Activated CD4-positive, alpha-beta T cell treated with anti-CD3 and anti-CD28 coated beads, Interleukin-2, amount 10 ng/mL, durations not matched to agents 7 days and 5 days (primary cell): ENCODE measurements at places on chromosomes 6 and 20.

DNA sequence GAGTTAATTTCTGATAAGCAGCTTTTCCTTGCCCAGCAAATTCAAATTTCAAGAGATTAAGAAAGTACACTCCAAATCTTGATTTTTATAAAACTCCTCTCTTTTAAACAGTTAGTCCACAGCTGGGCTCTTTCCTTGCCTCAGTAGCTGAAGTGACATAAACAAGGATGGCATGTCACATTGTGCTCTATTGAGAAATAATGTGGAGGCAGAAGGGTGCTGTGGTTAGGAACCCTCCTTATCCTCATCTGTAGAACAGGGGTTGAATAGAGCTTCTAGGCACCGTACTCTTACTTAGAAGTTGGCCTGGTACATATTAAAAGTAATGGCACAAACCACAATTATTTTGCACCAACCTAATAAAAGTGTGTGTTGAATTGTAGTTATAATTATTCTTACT, 70.3 kb downstream of the RSPO3 start:
- no peak for DNase-seq

DNA sequence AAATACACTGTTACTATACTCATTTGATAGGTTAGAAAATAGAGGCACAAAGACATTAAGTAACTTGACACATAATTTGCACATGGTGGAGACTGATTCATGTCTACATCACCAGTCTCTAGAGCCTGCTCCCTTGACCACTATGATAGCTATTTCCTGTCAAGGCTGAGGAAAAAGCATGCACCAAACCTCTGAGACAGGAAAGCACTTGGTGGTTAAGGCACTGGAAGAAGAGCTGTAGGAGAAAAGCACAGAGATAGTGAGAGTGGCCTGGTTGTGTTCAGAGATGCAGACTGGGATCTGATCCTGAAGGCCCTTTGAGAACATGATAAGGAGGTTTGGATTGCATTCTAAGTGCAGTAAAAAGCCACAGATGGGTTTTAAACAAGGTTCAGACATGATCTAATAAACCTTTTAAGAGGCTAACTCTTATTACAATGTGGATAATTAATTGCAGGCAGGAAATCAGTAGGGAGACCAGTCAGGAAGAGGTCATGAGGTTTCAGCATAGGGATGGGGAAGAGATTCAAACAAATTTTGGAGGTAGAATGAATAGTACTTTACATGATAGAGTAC, 168.9 kb downstream of the PHF3 start:
- no peak for DNase-seq

DNA sequence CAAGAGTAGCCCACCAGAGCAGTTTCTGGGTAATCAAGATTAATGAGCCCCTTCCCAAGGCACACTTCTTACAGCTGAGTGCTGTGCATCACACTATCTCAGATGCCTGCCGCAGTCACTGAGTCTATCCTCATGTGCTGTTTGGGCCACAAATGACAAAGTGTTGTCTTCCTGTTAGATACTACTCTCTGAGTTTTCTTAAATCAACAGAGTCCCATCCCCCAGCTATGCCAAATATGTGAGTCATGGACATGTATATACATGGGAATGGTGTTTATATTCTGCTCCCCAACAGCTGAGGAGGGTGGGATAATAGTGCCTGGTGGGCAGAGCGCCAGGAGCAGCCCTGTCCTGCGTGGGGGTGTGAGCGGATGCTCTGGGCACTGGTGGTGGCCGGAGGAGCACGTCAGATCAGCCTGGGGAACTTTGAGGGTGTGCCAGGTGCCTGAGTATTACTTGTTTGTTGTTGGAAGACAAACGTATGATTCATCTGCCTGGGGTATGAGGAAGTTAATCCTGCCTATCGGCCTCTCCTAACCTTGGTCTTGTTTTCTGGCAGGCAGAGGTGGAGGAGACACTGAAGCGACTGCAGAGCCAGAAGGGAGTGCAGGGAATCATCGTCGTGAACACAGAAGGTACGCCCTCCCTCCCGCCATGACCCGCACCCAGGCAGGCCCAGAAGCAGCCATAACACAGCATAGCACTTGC, 9.6 kb downstream of the DYNLRB1 start:
- no peak for DNase-seq

DNA sequence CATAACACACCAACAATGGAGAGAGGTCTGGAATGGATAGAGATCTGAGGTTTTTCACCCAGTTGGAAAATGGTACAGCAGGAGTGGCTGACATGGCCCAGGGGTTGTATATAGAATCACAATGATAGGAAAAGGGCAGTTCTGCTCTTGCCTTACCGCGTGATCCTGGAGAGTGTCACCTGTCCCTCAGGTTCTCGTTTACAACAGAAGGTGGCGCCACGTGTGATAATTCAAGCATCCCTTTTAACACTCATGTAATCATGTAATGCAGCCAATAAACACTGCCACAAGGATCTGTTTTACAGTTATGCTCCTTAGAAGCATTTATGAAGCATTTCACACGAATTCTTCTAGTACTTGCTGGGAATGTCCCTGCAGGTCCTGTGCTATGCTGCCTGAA, 12.9 kb upstream of the WFDC2 start:
- DNase-seq: peak; percentile 59

- DNase-seq: no peak
Measured at GRCh38 chr6:55941702-55942101, 66.3 kb upstream of the BMP5 start.

- DNase-seq: no peak
Measured at GRCh38 chr6:101777646-101778045, 384.1 kb downstream of the GRIK2 start.

GRCh38 chr20:4084721-4085120, 69.4 kb upstream of the RNF24 start:
- DNase-seq: no peak

DNA sequence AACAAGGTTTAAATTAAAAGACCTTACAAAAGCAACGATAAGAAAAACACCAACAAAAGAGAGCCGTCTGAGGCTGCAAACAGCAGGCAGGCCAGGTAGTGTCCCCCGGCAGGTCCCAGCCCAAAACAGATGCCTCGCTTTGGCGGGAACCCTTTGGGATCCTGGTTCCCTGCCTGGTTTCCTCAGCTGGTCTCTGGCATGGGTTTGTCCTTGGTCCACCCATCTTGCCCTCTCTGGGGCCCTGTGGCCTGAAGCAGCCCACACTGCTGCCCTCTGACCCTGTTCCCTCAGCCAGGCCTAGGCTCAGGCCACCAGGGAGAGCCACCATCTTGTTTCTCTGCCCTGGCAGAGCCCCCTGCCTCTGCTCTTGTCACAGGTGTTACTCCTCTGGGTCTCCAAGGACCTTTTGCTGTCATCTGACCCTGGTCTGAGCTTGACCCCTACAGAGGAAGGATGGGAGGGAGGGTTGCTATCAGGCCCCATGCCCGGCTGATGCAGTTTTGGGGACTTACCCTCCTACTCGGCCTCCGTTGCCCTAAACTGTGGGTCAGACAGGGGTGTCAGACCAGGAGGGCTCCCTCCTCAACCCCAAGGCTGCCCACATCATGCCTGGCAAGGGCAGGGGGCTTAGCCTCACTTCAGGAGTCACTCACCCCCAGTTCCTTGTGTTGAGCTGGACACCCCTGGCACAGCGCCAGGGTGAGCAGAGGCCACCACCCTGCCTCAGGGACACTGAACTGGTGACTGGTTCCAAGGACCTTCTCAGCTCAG, 30.6 kb upstream of the GRM4 start:
- no peak for DNase-seq

- no peak for DNase-seq
Measured at GRCh38 chr6:109105681-109106080, 10.4 kb downstream of the CEP57L1 start.

DNA sequence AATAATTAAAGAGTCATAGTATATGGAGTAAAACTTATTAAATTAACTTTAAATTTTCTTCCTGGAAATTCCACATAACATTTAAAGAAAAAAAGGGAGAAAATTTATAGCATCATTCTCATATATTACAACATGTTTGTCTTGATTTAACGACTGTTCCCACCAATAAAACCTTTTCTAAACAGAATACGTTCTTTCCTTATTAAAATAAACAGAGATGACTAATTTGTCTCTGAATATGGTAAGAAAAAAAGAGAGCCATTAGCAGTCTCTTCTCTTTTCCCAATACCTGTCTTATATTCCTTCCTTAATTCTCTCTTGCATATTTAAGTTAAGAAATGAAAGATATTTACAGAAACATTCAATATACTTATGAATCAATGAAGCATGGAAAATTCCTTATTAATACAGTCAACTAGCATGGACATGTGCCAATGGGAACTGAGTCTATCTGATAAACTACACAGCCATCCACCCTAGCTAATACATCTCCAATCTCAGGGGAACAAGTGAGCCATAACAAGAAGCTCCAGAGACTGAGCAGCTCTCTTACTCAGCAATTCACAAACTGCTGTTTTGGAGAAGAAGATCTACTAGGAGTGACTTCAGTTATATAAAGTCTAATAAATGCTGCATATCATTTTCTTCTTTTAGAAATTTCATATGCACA, 347.1 kb upstream of the MANEA start:
- DNase-seq: no peak

GRCh38 chr6:42446996-42447395, 4.7 kb downstream of the TRERF1 start:
- DNase-seq: no peak

DNA sequence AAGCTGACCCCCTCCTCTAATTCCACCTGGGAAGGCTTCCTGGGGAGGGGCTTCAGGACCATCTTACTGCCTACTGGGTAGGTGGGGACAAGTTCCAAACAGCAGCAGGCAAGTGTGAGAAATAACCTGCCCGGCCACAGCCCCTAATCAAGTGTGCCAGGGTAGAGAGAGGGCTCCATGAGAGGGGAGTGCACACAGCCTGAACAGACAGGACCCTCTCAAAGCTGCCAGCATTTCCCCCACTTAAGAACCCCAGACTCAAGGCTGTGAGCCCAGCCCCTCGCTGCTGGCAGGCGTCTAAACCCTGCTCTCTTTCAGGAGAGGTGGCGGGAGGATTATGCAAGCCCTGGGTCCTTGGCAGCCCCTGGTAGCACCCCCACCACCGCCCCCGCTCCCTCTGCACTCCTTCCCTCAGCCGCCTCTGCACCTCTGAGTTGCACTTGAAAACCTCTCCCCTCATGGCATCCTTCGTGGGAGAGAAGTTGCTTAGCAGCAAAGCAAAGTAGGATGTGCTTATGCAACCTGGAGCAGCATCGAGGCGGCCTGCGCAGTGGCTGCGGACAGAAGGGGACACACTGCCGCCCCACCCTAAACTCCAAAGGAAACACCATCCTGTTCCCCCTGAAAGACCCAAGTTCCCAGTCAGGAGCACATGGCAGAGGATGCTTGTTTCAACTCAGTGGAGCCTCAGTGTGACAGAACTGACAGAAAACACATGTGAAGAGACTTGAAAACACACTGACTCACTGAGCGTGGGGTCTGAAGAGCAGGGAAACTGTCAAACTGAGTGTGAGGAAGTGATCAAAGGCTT, 10.5 kb downstream of the DDRGK1 start:
- no peak for DNase-seq

- no peak for DNase-seq
Measured at GRCh38 chr6:44074813-44075646, 52.2 kb downstream of the MRPL14 start.

DNA sequence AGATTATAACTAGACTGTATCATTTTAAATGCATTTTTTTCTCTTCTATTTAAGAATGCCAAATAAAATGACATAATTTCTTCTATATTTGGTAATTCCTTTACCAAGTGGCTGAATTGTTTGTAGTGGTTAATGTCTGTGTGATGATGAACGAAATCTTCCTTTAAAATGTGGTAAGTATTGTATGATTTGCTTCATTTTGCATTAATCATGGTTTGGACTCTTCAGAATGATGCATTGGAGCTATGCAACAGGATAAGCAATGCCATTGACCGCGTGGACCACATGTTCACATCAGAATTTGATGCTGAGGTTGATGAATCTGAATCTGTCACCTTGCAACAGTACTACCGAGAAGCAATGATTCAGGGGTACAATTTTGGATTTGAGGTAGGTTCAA, 99.6 kb downstream of the MAP3K4 start:
- no peak for DNase-seq
